ENCODE measurements at places on chromosomes 16 and 17.

GRCh38 chr17:3905017-3905520, 11.2 kb downstream of the P2RX1 start:
- DNase-seq: no peak

DNA sequence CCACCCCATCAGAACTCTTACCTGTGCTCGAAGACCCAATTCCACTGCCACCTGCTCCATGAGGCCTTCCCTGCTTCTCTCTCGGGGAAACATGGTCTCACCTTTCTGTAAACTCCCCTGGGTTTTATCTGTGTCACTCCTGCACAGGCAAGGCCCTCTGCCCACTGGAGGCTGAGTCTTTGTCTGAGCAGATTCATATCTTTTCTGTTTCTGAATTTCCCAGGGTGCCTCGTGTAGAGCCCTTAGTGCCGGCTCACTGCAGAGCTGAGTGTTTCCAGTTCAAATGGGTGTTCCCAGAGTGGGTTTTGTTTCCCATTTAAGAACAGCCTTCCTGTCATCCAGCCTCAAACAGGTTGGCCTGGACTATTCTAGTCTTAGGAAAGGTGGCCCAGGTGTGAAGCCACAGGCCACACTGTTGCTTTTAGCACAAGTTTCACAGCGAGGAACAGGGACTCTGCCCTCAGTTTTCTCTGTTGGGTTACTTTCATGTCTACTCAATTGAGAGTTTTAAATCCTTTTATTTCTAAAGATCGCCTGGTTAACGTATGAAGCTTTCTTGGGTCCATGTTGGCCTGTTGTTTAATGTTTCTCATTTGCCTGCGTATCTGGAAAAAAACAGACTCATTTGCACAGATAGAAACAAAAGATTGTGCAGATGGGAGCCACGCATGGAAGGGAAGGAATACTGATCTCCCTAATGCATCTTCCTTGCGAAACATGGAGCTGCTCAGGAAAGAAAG, 228.7 kb downstream of the MSI2 start:
- DNase-seq: no peak

DNA sequence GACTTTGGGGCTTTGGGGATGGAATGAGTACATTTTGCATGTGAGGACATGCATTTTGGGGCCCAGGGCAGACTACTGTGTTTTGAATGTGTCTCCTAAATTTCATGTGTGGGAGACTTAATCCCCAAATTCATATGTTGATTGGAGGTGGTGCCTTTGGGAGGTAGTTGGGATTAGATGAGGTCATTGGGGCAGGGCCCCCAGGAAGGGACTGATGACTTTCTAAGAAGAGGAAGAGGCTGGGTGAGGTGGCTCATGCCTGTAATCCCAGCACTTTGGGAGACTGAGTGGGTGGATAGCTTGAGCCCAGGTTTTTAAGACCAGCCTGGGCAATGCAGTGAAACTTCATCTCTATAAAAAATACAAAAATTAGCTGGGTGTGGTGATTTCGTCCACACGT, 42.8 kb upstream of the RAI1 start:
- no peak for DNase-seq

DNA sequence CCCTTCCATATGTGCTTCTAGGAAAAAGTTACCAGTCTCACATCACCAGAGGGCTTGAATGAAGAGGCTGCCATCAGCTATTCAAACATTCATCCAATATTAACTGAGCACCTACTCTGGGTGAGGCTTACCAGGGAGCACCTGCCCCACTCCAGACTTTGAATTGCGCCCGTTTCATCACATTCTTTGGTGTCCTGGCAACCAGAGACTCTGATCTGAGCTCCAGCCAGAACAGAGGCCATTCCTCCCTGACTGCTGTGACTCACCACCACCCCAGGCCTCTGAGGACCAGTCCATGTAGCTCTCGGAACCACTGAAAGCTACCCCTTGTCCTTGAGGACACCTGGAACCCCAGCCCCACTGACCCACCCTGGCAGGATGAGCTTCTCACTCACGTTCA, at the start of gene C16orf96:
Gene C16orf96, plus strand, starts transcription at position 229 of the 400 bp plus-strand sequence. Its CDS starts 150 bp downstream, at position 379.
- DNase-seq: no peak

GRCh38 chr17:66372182-66372581, 69.8 kb downstream of the PRKCA start:
- no peak for DNase-seq

- DNase-seq: no peak
Observed at GRCh38 chr17:10631048-10631700, 25.9 kb downstream of the MYH3 start.

GRCh38 chr16:15494236-15494635, 59.8 kb downstream of the BMERB1 start:
- DNase-seq: no peak

GRCh38 chr16:49461517-49461951, 87.9 kb downstream of the C16orf78 start:
- no peak for DNase-seq

- no peak for DNase-seq
Observed at GRCh38 chr17:63399856-63400255, 46.2 kb downstream of the CYB561 start.

DNA sequence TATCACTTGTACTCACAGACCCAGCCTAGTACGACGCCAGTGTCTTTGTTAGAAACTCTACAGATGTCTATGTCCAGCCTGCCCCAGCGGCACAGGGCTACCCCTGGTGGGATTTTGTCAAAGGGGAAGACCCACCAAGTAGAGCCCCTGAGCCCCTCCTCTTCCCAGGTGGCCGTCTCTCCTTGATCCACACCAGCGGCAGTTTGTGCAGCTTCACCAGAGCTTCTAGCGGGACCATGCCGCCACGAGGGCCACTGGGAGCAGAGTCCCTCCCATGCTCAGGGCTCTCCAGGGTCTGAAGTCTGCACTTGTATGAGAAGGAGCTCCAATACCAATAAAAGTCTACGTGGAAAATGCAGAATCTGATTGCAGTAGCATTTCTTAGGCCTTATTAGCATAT, 157.1 kb downstream of the RPTOR start:
- DNase-seq: no peak

- DNase-seq: no peak
Observed at GRCh38 chr17:47235923-47236322, 17.7 kb upstream of the ITGB3 start.

GRCh38 chr16:3138823-3139426, 4.1 kb downstream of the ZNF213 start:
- DNase-seq: no peak

DNA sequence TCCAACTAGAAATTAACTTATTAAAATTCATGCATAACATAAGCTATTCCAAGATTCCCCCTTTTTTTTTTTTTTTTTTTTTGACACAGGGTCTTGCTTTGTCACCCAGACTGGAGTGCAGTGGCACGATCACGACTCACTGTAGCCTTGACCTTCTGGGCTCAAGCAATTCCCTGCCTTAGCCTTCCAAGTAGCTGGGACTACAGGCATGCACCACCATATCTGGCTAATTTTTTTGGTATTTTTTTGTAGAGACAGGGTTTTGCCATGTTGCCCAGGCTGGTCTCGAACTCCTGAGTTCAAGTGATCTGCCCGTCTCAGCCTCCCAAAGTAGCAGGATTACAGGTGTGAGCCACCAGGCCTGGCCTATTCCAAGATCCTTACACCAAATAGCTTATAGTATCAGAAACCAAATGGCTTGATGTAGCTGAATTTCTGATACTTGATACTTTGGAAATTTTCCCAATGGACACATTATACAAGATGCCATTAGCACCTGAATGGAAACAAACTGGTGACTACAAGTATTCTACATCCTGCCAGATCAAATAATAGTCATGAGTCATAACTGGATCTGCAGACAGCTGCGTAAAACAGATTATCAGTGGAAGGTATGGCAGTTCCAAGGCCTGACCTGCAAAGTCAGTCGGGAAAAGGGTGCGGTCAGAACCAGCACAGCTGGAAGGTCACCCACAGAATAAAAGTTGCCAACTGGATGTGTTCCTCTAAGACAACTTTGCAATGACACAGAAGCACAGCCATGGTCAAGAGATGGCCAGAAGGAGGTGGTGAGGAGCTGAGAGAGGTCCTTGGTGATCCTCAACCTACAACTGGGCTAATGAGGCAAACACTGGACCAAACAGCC, 14.5 kb downstream of the TUBG1 start:
- DNase-seq: no peak

DNA sequence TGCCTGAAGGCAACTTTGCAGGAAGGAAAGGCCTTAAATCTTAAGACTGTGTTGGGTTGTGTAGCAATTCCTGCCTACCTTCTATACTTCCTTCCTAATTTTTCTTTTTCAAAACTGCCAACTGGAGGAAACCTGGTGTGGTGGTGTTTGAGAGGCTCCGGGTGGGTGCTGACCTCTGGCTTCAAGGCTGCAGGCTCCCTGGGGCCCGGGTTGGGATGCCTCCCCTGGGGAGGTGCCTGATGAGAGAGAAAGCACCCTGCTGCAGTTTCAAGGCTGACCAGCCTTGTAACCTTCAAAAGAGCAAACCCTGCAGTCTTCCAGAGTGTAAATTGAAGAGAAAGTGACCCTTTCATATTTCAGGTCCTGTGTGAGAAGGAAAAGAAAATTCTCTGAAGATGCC, 55.9 kb downstream of the MSI2 start:
- no peak for DNase-seq

- peak; percentile 70 for DNase-seq
Observed at GRCh38 chr16:12265108-12265507, 288.6 kb downstream of the SNX29 start.

GRCh38 chr17:3710951-3711383, 12.7 kb upstream of the HASPIN start:
- DNase-seq: peak; percentile 96

- no peak for DNase-seq
Observed at GRCh38 chr16:81095653-81095952, 592 bp downstream of the GCSH start.

DNA sequence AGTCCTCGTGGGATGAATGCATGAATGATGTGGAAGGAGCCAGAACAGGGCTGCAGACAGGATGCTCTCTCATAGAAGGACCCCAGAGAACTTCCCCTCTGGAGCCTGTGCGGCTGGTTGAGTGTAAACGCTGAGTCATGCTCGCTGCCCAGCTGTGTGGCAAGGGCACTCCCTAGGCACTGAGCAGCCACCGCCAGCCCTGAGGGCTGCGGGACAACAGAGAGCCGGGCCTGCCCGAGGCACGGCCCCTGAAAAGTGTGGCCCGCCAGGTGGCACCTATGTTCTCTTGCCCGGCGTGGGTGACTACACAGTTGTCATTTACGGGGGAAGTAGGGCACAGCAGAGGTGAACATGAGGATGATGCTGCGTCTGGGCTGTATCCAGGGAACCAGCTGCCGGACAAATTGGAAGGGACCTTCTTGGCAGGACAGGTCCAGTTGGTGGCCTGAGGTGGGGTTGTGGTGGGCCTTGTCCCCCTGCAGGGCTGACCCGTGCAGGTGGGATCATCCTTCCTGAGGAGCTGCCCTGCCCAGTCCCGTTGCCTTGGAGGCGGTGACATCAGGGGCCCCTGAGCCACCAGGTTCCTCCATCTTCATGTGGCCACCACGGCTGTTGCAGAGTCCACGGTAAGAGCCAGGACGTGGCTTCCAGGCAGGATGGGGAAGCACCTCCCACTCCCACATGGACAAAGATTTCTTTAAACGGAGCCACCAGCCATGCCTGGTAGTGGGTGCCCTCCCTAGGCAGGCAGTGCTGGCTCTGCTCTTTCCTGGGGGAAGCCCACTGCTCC, 94.8 kb upstream of the CBX4 start:
- peak; percentile 26 for DNase-seq

GRCh38 chr16:14545346-14545884, 84.6 kb downstream of the PARN start:
- DNase-seq: no peak

GRCh38 chr17:9057310-9057709, 36.0 kb downstream of the NTN1 start:
- DNase-seq: no peak

GRCh38 chr16:60882816-60883215, 1153.4 kb downstream of the CDH8 start:
- DNase-seq: no peak

DNA sequence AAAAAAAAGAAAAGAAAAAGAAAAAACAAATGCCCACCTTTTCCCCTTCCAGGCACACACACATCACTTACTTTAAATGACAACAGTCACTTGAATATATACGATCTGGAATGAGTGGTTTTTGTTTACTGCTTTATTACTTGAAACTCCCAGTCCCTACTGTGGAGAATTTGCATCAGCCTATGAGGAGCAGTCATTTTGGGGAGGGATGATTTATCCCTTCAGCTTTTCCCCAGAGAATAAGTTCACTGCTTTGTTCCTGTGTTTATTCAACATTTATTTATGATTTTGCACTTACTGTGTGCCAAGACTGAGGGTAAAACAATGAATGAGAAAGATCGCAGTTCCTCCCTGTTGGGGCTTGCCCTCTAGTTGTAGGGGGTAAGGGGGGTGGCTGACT, 4.7 kb upstream of the ZNF423 start:
- no peak for DNase-seq

- no peak for DNase-seq
Observed at GRCh38 chr16:56298948-56299596, 107.8 kb downstream of the GNAO1 start.

GRCh38 chr17:8872705-8873435, 5.4 kb upstream of the PIK3R6 start:
- no peak for DNase-seq

DNA sequence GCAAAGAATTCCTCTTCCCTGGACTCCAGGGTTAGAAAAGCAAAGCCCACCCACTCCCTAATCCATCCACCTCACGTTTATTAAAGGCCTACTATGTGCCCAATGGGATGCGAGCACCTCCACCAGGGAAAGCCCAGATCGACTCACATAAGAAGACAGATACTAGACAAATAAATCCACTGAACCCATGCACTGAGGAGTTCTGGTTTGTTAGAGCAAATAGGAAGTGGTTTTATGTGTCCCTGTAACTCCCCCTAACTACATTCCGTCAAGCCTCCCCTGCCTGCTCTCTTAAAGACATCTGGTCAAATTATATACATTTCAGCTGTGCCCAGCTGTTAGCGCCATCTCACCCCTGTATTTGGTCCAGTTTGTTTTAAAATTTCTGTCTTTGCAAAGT, 218.5 kb upstream of the RPL38 start:
- DNase-seq: peak; percentile 11

DNA sequence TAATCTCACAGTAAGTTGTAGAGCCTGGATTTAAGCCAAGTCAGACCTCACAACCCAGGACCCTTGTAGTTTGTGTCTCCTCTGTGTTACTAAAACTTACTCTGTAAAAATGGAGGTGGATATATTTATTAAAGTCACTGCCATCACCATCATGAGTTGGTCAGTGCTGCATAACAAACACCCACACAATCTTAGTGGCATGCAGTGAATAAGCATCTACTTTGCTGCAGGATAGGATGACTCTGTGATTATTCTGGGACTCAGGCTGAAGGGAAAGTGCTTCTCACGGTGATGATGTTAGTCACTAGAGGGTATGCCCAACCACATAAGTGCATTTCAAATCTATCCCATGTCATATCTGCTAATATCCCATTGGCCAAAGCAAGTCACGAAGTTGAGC, 398.7 kb downstream of the XYLT1 start:
- no peak for DNase-seq

GRCh38 chr16:3513892-3514583, 13.2 kb downstream of the CLUAP1 start:
- DNase-seq: no peak

Measured in OCI-LY7 (cell line).